ENCODE measurements at places on chromosomes 16 and 17. TPM values are rescaled to one million over a fixed set of nuclear protein-coding genes. Genes with fewer than 3 reads are reported as not detected.

GRCh38 chr16:78993346-78993745 lies 607.2 kb downstream of the MAF start:
- no peaks in the 10 kb centered on the region for H3K36me3 ChIP-seq
- no peaks in the 10 kb centered on the region for H3K4me1 ChIP-seq
- no peak overlapping the region for H3K4me3 ChIP-seq
- H3K27me3 ChIP-seq, result no peaks in the 10 kb centered on the region
- H3K27ac ChIP-seq, result no peak overlapping the region
- DNase-seq, result no peak

DNA sequence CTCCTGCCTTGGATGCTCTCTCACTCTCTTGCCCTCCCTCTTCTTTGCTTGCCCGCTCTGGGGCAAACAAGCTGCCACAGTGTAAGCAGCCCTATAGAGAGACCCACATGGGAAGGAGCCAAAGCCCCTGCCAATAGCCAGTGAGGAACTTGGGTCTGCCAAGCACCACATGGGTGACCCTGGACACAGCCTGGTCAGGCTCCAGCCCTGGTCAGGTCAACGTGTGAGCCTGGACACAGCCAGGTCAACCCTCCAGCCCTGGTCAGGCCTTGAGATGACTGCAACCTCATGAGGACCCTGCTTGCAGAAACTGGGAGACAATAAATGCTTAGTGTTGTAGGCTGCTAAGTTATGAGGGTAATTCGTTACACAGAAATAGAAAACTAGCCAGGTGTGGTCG lies 14.3 kb upstream of the PHOSPHO1 start:
- no peak overlapping the region for H3K4me3 ChIP-seq
- H3K36me3 ChIP-seq, result no peaks in the 10 kb centered on the region
- H3K27ac ChIP-seq, result no peak overlapping the region
- no peaks in the 10 kb centered on the region for H3K4me1 ChIP-seq
- DNase-seq, result no peak
- H3K27me3 ChIP-seq, result no peaks in the 10 kb centered on the region

- no peaks in the 10 kb centered on the region for H3K36me3 ChIP-seq
- H3K4me1 ChIP-seq, result no peaks in the 10 kb centered on the region
These were observed 34.7 kb downstream of the GJC1 start for GRCh38 chr17:44795421-44795820.

DNA sequence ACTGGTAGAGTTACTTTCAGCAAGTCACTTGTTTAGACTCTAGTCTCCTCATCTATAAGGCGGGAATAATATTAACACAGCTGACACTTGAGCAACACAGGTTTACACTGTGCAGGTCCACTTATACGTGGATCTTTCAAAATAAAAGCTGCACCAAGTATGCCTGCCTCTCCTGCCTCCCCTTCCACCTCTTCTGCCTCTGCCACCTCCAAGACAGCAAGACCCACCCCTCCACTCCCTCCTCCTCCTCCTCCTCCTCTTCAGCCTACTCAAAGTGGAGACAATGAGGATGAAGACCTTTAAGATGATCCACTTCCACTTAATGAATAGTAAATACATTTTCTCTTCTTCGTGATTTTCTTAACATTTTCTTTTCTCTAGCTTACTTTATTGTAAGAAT lies 285.6 kb downstream of the FTO start:
- H3K27me3 ChIP-seq, result no peaks in the 10 kb centered on the region
- H3K36me3 ChIP-seq, result no peaks in the 10 kb centered on the region
- H3K4me3 ChIP-seq, result no peak overlapping the region
- H3K27ac ChIP-seq, result no peak overlapping the region
- no peaks in the 10 kb centered on the region for H3K4me1 ChIP-seq
- DNase-seq, result no peak

DNAI2 gene
- total RNA-seq, result 1.2 TPM
